NCI-H446 (cell line): ENCODE measurements at places on chromosomes 1 and 21.

DNA sequence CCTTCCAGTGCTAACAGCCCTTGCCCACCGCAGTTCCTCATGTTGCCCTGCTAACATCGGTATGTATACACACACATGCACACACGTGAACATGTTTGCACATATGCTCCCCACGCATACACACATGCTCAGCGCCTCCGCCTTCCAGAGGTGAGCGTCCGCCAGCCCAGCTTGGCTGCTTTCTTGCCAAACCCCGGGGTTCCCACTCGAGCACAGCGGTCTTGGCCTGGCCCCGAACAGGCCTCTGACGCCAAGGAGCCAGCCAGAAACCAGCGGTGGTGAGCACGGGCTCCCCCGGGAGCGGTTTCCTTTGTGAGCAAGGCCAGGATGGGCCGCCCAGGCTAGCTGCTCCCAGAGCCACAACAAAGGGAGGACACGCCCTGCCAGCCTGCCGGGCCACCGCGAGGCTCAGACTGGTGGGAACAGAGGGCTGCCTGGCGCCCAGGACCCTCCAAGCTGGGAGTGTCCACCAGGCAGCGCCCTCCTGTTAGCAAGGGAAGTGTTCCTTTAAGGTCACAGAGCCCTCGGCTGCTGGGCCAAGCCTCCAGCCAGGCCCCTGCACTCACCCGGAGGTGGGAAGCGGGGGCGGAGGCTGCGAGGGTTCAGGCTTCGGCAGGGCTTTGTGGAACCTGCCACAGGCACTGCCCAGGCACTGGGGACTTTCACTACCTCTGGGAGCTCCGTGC lies 65.4 kb downstream of the ALPL start:
- peak; percentile 88 for DNase-seq

DNA sequence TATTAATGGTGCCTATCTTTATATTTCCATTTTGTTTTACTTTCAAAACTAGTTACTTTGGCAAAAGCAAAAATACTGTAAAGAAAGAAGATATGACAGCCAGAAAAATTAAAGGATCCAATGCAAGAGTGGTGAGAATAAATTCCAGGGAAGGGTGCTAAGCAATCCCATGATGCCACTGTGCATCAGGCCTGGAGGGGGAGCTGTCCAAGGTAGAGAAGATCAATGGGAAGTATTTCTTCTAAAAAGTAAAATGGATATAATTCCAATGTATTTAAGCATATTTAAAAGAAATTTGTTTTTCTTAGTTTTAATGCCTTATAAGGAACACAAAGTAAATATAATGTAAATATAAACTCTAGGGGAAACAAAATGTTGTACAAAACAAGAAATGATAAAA lies 1382.2 kb upstream of the B3GALT2 start:
- DNase-seq: no peak

DNA sequence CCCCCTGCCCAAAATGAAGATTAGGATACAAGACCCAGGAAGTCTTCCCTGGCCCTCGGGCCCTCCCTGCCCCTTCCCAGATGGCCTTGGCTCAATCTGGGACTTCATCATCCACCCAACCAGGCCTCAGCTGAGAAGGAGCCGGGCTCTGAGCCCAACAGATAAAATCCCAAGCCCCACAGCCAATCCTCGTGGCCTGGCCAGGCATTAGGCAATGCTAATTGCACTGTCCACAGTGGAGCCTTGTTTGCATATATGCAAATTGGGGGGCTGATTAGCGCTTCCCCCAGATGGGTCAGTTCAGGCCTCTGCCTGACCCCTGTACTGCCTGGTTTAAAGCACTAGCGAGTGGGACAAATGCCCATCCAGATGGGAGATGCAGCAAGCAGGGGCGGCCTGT lies 34.9 kb downstream of the IGSF21 start:
- peak; percentile 25 for DNase-seq

- DNase-seq: no peak
Measured at GRCh38 chr1:178864326-178864725, 6.6 kb downstream of the ANGPTL1 start.

DNA sequence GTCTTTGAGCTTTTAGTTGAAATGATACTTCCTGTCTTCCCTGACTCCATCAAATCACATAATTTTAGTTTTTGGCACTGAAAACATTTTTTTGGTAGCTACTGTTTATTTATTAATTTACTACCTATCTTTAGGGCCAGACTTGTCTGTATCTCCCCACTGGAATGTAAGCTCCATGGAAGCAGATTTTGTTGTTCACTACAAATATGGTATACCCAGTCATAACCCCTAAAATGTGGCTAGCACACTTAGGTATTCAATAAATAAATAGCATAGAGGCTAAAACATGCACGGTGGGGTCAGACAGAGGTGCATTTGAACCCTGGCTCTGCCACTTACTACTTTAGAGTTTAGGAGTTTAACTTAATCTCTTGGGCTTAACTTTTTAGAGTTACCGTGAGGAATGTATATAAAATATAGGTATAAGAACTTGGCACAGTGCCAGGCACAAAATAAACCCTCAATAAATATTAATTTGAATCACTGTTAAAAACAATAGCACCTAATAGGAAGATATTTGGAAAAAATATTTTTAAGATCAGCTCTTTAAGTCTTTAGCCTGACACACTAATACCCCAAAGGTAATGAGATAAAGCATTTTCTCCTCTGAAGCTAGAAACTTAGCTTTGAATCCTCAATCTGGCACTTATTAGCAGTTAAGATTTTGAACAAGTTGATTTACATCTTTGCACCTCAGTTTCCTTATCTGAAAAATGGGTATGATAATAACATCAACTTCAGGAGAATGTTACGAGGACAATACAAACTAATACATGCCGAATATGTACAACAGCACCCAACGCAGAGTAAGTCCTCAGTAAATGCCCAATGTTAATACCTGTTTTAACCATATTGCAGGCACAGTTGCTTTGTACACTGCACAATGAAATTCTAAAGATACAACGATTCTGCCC lies 59.6 kb upstream of the HP1BP3 start:
- DNase-seq: no peak

DNA sequence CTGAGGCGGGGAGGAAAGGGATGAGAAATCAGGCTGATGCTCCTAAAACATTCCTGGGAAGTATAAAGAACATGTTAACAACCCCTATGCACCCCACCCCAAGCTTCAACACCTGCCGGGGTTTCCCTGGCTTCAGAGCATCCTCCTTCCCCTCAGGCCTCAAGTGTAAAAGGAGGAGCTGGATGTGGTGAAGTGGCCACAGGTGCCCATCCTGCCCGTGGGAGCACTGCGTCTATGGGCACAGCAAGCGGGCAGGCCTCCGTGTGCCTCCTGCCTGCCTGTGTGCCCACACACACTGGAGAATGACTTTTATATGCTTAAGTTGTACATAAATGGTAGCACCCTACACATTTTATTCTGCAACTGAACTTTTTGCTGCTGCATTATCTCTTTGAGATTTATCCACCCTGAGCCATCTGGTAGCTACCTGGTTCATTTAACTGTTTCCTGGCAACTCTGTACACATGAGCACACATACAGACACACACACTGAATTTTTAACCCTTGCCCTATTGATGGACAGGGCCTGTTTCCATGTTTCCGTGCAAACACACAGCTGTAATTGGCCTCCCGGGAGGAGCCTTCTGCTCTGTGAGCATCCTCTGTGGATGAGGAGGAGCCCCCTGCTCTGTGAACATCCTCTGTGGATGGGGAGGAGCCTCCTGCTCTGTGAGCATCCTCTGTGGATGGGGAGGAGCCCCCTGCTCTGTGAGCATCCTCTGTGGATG lies 13.4 kb upstream of the FTCD start:
- no peak for DNase-seq

DNA sequence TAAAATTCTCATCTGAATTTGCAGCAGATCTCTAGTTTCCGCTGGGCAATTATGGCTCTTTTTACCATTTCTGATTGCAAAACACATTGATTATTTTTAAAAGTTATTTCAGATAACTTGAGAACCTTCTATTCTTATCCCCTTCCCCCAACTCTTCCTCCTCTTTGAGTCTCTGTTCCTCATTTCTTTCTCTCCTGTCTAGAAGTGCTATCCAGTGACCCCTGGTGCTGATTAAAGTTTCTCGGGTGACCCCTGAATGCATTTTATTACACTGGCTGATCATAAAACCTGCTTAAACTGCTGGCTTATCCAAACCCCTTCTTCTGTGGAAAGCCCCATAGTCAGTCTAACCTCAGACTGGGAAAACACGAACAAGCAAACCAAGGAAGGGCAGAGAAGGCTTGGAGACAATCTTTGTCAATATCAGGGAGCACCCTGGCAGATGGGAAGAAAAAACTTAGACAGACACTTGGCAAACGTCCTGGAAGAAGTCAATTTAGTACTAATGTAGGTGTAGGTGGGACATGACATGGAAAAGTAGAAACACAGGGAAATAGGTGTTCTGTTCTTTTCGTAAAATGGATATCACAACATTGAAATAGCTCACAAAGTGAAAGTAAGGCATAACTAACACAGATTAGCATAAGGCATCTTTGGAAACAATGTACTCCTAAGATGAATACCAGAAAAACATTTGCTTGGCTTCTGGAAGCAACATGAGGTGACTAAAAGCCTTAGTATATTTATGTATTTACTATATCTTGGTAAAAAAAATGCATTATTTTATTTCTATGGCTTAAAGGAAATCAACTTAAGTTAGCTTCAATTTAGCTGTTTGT lies 61.4 kb downstream of the GORAB start:
- peak; percentile 74 for DNase-seq

- no peak for DNase-seq
Measured at GRCh38 chr1:240524356-240525069, 87.4 kb downstream of the GREM2 start.

- DNase-seq: no peak
Measured at GRCh38 chr21:39121600-39122355, 61.5 kb downstream of the PSMG1 start.

- DNase-seq: no peak
Measured at GRCh38 chr1:205954819-205955404, 11.7 kb upstream of the SLC26A9 start.
